A549 (cell line): ENCODE measurements at places on chromosomes 3 and 15.

- no peak for DNase-seq
Measured at GRCh38 chr15:93037820-93038705, 50.9 kb downstream of the RGMA start.

GRCh38 chr3:112459750-112460149 lies 39.5 kb downstream of the BTLA start:
- no peak for DNase-seq

GRCh38 chr15:68933001-68933400 lies 2.7 kb downstream of the SPESP1 start:
- no peak for DNase-seq

GRCh38 chr3:191997579-191998268 lies 536.8 kb downstream of the PYDC2 start:
- no peak for DNase-seq

DNA sequence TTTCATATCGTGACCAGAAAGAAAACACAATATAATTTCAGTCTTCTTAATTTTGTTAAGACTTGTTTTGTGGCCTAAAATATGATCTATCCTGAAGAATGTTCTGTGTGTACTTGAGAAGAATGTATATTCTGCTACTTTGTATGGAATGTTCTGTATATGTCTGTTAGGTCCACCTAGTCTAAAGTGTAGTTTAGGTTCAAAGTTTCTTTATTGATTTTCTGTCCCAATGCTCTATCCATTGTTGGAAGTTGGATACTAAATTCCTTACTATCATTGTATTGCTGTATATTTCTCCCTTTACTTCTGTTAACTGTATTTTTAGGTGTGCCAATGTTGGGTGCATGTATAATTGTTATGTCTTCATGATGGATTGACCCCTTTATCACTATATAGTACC lies 21.2 kb downstream of the OR5AC2 start:
- DNase-seq, result no peak

DNA sequence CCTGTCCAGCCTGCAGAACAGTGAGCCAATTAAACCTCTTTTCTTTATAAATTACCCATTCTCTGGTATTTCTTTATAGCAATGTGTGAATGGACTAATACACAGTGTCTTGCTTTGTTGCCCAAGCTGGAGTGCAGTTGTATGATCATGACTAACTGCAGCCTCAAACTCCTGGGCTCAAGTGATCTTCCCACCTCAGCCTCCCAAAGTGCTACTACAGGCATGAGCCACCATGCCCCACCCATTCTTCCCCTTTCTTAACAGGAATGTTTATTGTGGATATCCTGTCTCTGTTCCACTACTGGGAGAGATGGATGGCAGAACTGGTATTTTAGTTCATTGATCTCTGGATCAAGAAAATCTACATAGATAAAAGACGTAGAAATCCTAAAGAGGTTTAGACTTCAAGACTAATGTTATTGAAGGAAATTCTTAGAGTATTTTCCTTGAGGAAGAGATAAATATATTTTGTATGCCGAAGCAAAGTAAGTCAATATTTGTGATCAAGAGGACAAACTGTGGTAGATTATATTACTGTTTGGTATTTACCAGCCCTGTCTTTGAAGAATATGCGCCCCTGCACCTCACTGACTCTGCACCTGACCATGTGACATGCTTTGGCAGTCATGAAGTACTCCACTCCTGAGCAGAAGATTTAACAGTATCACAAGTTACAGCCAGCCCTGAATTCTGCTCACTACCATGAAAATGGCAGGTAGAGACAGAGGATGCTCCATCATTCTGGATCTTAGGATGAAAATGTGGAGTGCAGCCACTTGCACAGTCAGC lies 42.9 kb downstream of the UACA start:
- DNase-seq, result no peak

GRCh38 chr3:12487336-12487735 lies 3.1 kb downstream of the TSEN2 start:
- DNase-seq, result no peak

- DNase-seq, result no peak
Measured at GRCh38 chr3:112984485-112984884, 6.3 kb upstream of the GTPBP8 start.

DNA sequence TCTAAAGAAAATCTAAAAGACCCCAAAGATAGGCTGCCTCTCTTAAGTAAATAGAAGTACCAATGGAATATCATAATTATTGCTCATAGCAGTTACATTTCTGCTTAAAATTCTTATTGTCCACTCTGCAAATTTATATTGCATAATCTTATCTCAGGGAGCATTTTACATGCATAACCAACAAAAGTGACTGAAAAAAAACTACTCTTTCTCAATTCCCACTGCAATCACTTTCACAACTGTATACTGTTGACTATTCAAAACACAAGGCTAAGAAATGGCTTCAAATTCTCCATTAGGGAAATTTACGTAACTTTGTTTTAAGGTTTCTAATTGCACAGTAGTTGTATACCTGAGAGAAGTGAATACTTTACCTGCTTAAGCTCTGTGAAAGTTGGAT lies 56.3 kb downstream of the HMG20A start:
- no peak for DNase-seq

GRCh38 chr3:19155375-19155774 lies 7.1 kb downstream of the KCNH8 start:
- DNase-seq, result no peak

DNA sequence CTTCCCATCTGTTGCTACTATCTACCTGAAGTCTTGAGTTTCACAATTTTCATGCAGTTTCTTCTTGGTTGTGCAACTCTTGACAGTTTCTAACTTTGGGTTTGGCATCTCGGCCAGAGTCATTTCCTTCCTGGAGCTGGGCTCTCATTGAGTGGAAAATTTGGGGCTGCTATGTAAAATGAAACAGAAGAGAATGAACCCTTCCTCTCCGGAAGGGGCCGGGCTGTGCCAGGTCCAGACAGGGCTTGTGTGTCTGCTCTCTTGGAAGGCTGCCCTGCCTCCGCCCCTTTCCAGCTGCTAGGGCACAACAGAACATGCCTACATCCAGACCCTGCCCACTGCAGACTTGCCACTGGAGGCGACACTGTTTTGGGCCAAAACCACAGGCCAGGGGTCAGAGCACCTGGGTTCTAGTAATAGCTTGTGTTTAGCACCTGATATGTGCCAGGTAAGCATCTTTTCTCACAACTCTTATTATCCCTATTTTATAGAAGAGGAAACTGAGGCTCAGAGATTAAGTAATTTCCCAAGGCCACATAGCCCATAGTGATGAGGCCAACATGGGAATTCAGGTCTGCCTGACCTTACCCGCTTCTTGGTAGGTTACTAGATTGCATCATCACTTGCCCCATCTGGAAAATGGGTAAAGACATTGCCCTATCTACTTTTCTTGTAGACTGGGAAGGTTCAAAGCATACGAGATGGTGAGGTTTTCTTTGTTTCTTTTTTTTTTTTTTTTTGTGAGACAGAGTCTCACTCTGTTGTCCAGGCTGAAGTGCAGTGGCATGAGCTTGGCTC lies 25.0 kb downstream of the IRAK2 start:
- DNase-seq, result peak; percentile 44

DNA sequence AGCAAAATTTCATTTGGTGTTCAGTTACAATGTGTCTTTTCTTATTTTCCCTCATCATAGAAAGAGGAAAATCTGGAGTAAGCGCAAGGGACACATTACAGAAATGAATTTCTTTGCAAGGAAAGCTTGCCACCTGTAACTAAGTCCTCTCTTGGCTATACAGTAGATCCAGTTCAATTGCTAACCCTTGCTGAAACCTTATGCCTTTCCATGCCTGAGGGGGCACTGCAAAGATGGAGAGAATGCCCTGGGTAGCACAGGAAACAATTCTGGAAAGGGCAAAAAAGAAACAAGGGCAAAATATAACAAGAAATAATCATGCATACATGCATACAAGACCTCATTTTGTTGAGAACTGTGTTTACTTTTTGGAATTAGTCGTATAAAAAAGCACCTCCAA lies 4.3 kb downstream of the CADM2 start:
- DNase-seq, result no peak

- DNase-seq, result no peak
Measured at GRCh38 chr3:61796088-61796680, 234.8 kb downstream of the PTPRG start.

DNA sequence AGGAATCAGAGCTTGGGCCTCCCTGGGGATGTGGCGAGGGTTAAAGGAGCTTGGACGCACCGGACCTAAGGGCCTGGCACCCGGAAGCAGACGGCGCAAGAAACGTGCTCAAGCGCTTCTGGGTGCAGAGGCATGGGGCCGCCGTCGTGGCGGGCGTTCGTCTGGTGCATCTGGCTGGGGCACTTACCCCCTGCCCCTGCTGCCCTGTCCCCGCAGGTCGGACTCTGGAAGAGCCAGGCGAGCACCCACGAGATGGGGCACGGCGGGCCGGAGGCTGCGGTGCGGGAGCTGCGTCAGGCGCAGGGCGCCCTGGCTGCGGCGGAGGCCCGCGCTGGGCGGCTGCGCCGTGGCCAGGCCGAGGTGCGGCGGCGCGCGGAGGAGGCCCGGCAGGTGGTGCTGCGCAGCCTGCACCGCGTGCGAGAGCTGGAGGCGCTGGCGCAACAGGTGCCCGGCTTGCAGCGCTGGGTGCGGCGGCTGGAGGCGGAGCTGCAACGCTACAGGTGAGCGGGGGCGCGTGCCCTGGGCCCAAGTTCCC lies 2.5 kb downstream of the EFCC1 start:
- peak; percentile 40 for DNase-seq

DNA sequence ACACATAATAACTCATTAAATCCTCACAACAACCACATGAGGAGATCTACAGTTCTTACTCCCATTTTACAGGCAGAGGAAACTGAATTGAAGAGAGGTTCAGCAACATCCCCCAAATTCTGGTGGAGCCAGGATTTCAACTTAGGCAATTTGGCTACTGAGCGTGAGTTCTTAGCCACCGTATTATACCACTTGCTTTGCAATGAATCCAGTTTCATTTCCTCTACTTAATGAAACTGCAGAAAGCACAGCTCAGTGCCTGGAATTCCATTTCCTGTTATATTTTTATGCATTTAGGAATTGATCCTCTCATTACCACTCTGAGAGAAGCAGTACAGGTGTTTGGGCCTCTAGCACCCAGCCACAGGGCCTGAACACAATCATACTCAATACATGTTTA lies 4.3 kb downstream of the ZNF860 start:
- no peak for DNase-seq

- DNase-seq, result no peak
Measured at GRCh38 chr15:58724466-58724865, 25.0 kb downstream of the ADAM10 start.

- no peak for DNase-seq
Measured at GRCh38 chr3:196932600-196932999, 9.7 kb downstream of the NCBP2 start.

GRCh38 chr3:74027121-74027520 lies 402.4 kb upstream of the PDZRN3 start:
- DNase-seq, result no peak

DNA sequence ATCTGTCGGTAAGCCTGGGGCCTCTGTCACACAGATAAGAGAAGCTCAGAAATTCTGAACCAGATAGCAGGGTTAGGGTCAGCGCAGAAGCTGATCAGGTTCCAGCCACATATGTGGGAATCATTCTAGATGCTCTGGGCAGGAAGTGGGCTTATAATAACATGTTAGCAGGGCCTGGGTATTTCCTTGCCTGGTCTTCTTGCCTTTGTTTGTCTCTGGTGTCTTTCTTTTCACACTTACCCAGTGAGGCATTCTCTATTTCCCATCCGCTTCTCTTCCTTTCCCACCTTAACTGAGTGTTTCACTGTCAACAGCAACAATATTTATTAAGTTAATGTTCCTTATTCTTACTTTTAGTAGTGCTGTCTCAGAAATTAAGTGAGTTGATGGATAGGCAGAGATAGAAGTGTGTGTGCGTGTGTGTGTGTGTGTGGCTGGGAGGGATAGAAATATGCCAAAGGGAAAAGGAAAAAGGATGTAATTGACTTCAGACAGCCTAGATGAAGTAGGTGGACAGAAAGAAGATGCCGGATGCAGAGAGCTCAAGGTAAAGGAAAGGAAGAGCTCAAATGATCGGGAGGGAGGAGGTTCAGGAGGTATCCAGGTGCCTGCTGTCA lies 2.0 kb downstream of the PLA1A start:
- no peak for DNase-seq

DNA sequence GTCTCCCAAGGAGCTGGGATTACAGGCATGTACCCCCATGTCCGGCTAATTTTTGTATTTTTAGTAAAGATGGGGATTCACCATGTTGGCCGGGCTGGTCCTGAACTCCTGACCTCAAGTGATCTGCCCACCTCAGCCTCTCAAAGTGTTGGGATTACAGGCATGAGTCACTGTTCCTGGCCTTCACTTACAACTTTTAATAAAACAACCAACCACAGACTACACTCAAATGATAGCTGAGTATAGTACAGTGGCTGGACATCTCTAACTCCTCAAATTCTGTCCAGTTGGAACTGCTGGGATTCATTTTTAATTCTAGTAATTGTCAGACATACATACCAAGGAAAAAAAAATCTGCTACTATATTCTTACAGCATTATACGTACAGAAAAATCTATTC lies 71.0 kb downstream of the PBRM1 start:
- no peak for DNase-seq

DNA sequence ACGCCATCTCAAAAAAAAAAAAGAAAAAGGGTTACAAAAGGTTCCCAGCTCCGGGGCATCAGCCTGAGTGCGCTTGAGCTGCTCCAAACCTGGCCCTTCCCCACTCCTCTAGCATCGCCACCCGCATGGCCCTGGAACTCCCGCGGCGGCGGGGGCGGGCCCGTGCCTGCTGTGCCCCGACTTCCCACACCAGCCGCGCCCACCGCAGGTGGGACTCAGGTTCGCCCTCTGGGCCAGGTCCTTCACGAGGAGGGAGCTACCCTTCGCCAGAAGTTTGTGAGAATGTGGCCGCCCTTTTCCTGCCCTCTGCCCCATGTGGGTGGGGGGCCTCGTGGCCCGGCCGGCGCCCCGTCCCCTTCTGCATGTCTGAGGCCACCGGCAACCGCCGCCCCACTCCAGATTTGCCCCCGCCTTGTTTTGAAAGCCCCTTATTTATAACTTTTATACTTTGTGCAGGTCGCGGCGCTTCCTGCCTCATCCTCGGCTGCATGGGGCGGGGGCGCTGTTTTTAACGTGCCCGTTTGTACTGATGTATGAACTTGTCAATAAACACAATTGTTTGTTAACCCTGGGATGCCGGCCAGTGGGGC lies 507 bp upstream of the JMJD7 start:
- DNase-seq, result no peak

- DNase-seq, result no peak
Measured at GRCh38 chr3:109313061-109313460, 3.3 kb downstream of the DPPA2 start.

DNA sequence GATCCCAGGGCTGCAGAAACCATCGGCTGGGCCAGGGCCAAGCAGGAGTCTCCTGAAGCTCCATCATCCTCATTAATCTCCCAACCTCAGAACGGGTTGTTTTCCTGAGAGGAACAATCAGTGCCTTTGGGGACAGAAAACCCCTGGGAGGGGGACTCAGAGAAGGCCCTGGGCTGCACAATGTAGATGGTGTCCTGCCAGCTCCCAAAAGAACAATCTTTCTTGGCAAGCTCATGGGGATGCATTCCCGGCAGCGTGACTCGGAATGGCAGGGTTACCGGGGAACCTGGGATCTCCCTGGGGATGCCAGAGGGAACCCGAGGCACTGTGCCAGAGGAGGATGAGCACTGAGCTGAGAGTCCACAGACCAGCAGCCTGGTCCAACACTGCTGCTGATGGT lies 72.1 kb upstream of the ATP2B2 start:
- no peak for DNase-seq
